Peyer's patch (tissue), 4 donors: ENCODE measurements at places on chromosomes 16 and 17.

- H3K4me1 ChIP-seq: peaks cover 10% of the 10 kb centered on the region
- H3K4me3 ChIP-seq: peak overlapping the region; percentile 55
- DNase-seq: no peak
These were observed 1.0 kb downstream of the KIFC3 start for GRCh38 chr16:57801098-57801808.

- no peaks in the 10 kb centered on the region for H3K4me1 ChIP-seq
- DNase-seq: no peak
- H3K36me3 ChIP-seq: no peaks in the 10 kb centered on the region
- no peaks in the 10 kb centered on the region for H3K27me3 ChIP-seq
- no peak overlapping the region for H3K27ac ChIP-seq
These were observed 43.7 kb upstream of the GOSR1 start for GRCh38 chr17:30433514-30433913.

DNA sequence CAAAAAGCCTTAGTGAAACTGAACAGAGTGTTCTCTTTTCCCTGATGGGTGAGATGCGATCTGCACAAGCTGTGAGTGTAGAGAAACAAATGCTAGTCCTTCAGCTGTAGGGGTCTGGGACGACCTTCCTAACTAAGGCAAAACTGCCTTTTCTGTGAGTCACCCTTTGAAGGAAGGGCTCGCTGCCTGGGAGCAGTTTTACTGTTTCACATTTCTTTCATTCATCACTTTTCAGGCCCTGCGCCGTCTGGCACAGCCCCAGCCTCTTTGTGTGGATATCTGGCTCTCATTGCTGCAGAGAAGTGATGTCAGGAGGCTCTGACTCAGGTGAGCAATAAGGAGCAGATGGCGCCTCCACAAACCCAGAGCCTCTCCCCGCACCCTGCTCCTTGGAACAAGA is 57.4 kb downstream of the HS3ST3A1 start:
- no peaks in the 10 kb centered on the region for H3K27me3 ChIP-seq
- no peak overlapping the region for H3K4me3 ChIP-seq
- no peaks in the 10 kb centered on the region for H3K36me3 ChIP-seq
- H3K27ac ChIP-seq: no peak overlapping the region

DNA sequence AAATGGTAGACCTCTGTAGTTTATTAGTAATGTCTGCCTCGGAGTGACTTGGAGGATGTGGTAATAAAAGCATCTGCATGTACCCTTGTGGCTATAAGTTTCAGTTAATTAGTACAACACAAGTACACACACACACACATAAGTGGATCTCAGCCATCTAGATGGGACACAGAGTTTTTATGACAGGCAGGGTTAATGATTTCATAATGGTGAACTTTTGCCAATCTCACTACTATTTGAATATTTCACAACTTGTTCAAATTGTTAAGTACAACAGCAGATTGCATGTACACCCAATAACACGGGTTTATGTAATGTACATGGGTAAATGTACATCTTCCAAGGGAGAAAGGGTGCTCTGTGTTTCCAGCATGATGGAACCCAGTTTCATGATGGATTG is 511.3 kb upstream of the HSBP1 start:
- no peak overlapping the region for H3K27ac ChIP-seq
- no peak for DNase-seq
- H3K36me3 ChIP-seq: no peaks in the 10 kb centered on the region
- no peaks in the 10 kb centered on the region for H3K4me1 ChIP-seq
- no peak overlapping the region for H3K4me3 ChIP-seq
- no peaks in the 10 kb centered on the region for H3K27me3 ChIP-seq

DNA sequence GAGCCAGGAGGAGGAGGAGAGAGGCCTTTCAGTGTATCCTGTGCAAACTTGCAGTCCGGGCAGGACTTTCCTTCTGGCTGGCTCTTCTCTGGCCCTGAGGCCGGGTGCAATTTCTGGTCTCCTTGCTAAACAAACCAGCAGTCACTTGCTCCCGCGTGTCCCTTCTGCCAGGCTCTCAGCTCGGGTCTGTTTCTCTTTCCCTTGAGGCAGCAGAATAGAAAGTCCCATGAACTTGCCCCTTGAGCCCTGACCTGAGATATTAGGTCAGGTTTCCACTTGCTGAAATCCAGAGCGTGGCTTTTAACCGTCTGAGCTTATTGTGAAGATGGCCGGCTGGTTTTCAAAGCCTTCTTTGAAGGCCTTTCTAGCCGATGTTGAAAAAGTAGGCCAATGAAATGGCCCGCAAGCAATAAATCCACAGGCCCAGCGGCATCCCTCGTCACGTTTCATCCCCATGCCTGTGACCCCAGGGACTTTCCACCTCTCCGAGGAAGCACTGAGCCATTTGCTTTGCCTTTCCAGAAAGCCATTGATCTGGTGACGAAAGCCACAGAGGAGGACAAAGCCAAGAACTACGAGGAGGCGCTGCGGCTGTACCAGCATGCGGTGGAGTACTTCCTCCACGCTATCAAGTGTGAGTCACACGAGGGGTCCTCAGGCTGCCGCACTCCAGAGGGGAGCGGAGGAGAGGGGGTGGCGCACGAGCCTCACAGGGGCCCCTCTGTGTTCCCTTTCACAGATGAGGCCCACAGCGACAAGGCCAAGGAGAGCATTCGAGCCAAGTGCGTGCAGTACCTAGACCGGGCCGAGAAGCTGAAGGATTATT is 4.5 kb downstream of the VPS4A start:
- H3K4me3 ChIP-seq: no peak overlapping the region
- H3K4me1 ChIP-seq: peaks cover 14% of the 10 kb centered on the region
- H3K27me3 ChIP-seq: no peaks in the 10 kb centered on the region
- peak; percentile 37 for DNase-seq
- H3K36me3 ChIP-seq: peaks cover 69% of the 10 kb centered on the region
- no peak overlapping the region for H3K27ac ChIP-seq

GRCh38 chr17:73478334-73478733 is 165.9 kb downstream of the SDK2 start:
- H3K27ac ChIP-seq: no peak overlapping the region
- no peak for DNase-seq
- H3K27me3 ChIP-seq: no peaks in the 10 kb centered on the region
- H3K4me1 ChIP-seq: peaks cover 5% of the 10 kb centered on the region
- no peak overlapping the region for H3K4me3 ChIP-seq

GRCh38 chr16:3546986-3547682 is 30.1 kb downstream of the NLRC3 start:
- no peak overlapping the region for H3K4me3 ChIP-seq
- H3K27ac ChIP-seq: no peak overlapping the region
- no peaks in the 10 kb centered on the region for H3K36me3 ChIP-seq

DNA sequence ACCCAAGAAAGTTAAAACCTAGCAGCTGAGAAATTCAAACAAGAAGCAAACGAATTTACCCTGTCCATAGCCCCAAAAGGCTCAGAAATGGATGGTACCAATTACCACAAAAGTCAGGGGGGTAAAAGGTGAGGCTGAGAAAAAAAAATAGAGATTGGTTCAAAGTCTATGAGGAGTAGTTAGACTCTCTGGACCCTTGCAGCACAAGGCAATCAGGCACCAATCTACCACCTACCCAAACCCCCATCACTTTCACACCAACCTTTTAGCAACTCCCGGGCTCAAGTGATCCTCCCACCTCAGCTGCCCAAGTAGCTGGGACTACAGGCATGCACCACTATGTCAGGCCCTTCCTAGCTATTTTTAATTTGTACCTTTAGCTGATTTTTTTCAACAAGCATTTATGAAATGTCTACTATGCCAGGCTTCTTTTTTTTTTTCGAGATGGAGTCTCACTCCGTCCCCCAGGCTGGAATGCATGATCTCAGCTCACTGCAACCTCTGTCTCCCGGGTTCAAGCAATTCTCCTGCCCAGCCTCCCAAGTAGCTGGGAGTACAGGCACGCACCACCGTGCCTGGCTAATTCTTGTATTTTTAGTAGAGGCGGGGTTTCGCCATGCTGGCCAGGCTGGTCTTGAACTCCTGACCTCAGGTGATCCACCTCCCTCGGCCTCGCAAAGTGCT is 40.8 kb downstream of the USP32 start:
- no peaks in the 10 kb centered on the region for H3K36me3 ChIP-seq
- no peak overlapping the region for H3K4me3 ChIP-seq
- H3K27ac ChIP-seq: no peak overlapping the region
- no peaks in the 10 kb centered on the region for H3K27me3 ChIP-seq

GRCh38 chr17:29954405-29954804 is 13.0 kb downstream of the EFCAB5 start:
- H3K4me1 ChIP-seq: no peaks in the 10 kb centered on the region
- no peaks in the 10 kb centered on the region for H3K36me3 ChIP-seq
- no peak overlapping the region for H3K27ac ChIP-seq
- H3K27me3 ChIP-seq: no peaks in the 10 kb centered on the region
- H3K4me3 ChIP-seq: no peak overlapping the region

GRCh38 chr17:73646409-73647300 is 2.4 kb upstream of the SDK2 start:
- no peaks in the 10 kb centered on the region for H3K27me3 ChIP-seq
- H3K36me3 ChIP-seq: no peaks in the 10 kb centered on the region
- no peak overlapping the region for H3K4me3 ChIP-seq
- H3K27ac ChIP-seq: no peak overlapping the region
- DNase-seq: no peak

- no peaks in the 10 kb centered on the region for H3K4me1 ChIP-seq
- no peaks in the 10 kb centered on the region for H3K36me3 ChIP-seq
- DNase-seq: no peak
- no peaks in the 10 kb centered on the region for H3K27me3 ChIP-seq
These were observed 89.2 kb downstream of the SPECC1 start for GRCh38 chr17:20098314-20098713.

- H3K4me1 ChIP-seq: peaks cover 6% of the 10 kb centered on the region
- H3K27me3 ChIP-seq: no peaks in the 10 kb centered on the region
- H3K4me3 ChIP-seq: no peak overlapping the region
- peak overlapping the region; percentile 89 for H3K27ac ChIP-seq
- DNase-seq: no peak
- H3K36me3 ChIP-seq: peaks cover 5% of the 10 kb centered on the region
These were observed 4.7 kb downstream of the SOCS3 start for GRCh38 chr17:78355045-78355641.

GRCh38 chr16:17371299-17371698 is 99.5 kb downstream of the XYLT1 start:
- no peak overlapping the region for H3K4me3 ChIP-seq
- no peaks in the 10 kb centered on the region for H3K36me3 ChIP-seq
- H3K4me1 ChIP-seq: peaks cover 40% of the 10 kb centered on the region
- no peak for DNase-seq
- H3K27ac ChIP-seq: peak overlapping the region; percentile 75
- no peaks in the 10 kb centered on the region for H3K27me3 ChIP-seq
